Stimulated activated naive CD8-positive, alpha-beta T cell treated with anti-CD3 and anti-CD28 coated beads, Interleukin-15, Interleukin-2, amounts not matched to agents 100 U/mL and 50 U/mL, for 24 hours (primary cell): ENCODE measurements at places on chromosomes 5 and 9.

DNA sequence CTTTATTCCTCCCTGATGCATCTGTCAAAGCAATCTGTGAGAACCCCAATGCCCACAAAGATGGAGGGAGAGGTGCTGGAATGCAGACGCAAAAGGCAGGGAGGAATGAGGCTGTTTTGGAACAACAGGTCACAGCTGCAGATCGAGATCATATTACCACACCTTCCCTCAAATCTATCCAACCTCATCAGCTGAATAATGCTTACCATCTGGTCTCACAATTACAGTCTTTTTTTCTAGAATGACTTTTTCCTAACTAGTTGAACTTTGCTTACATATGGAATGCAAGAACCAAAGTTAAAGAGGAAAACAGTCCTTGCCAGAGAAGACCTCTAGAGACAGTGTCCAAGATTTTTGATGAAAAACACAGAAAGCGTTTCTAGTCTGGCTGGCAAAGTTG, 158.1 kb downstream of the LPAR1 start:
- no peak for DNase-seq

GRCh38 chr5:160291467-160291866, 20.9 kb downstream of the CCNJL start:
- no peak for DNase-seq

DNA sequence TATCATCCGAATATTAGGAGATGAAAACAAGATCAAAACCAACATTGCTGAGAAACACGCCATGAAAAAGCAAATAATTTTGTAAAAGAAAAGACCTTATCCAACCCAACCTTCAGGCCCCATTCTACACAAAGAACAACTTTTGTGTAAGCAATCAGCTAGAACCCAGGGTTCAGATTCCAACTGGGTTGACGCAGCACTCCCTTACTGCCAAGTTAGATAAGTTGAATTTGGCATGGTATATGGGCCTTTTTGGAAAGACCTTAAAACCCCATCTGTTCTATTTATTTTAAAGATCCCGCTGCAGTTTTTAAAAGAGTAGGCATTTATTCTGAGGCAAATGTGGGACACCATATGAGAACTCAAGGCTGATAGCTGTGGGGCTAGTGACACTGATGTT, 2033.8 kb upstream of the WWC1 start:
- no peak for DNase-seq

- no peak for DNase-seq
These were observed 847.7 kb downstream of the MAT2B start for GRCh38 chr5:164353155-164353554.
